ENCODE measurements at places on chromosomes 6 and 20.

- peak; percentile 28 for DNase-seq
These were observed 20.0 kb downstream of the PNLDC1 start for GRCh38 chr6:159819932-159820640.

DNA sequence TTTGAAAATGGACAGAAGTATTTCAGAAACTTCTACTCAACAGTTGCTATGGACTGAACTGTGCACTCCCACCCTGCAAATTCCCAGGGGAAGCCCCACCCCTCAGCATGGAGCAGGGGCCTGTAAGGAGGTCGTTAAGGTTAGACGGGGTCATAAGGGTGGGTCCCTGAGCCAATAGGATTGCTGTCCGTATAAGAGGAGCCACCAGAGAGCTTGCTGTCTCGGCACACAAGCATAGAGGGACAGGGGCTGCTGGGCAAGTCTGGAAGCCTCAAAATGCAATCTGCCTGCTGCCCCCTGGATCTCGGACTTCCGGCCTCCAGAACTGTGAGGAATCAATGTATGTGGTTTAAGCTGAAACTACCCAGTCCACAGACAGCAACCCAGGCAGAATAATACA, 37.4 kb upstream of the AFDN start:
- no peak for DNase-seq

GRCh38 chr6:69487688-69488087, 309.1 kb downstream of the LMBRD1 start:
- no peak for DNase-seq

GRCh38 chr6:119197271-119197670, 118.8 kb upstream of the FAM184A start:
- no peak for DNase-seq

DNA sequence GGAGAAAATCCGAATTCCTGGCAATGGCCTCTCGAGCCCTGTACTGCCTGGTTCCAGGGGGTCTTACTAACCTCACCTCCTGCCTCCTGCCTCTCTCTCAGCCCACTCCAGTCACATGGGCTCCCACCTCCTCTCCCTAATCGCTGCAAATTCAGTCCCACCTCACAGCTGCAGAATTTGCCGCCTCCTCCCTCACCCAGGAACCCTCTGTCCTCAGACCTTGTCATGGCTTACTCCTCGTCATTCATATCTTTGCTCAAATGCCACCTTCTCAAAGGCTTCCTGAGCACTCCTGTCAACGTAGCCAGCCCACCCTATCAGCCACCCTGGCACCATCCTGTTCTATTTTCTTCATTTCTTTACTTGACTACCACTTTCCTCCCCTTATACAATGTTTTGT, 89.0 kb downstream of the SLC2A10 start:
- no peak for DNase-seq

DNA sequence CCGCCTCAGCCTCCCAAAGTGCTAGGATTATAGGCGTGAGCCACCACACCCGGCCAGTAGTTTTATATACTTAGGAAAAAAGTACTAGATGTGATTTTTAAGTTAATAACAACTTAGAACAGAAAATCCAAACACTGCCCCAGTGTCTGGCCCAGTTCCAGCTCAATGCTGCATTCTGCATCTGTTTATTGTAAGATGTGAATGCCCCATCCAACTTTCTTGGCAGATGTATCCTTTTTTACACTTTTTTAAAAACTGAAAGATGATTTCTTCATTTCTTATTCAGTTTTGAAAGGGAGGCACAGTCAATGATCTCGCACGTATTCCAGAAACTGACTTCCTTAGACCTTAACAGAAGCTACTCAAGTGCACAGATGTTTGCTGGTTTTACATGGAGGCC, 85.6 kb upstream of the SRSF6 start:
- DNase-seq = peak; percentile 82

- no peak for DNase-seq
These were observed 6.0 kb downstream of the HLA-DMA start for GRCh38 chr6:32946893-32947292.

- peak; percentile 86 for DNase-seq
These were observed 1.5 kb upstream of the HMGN4 start for GRCh38 chr6:26536571-26537159.

DNA sequence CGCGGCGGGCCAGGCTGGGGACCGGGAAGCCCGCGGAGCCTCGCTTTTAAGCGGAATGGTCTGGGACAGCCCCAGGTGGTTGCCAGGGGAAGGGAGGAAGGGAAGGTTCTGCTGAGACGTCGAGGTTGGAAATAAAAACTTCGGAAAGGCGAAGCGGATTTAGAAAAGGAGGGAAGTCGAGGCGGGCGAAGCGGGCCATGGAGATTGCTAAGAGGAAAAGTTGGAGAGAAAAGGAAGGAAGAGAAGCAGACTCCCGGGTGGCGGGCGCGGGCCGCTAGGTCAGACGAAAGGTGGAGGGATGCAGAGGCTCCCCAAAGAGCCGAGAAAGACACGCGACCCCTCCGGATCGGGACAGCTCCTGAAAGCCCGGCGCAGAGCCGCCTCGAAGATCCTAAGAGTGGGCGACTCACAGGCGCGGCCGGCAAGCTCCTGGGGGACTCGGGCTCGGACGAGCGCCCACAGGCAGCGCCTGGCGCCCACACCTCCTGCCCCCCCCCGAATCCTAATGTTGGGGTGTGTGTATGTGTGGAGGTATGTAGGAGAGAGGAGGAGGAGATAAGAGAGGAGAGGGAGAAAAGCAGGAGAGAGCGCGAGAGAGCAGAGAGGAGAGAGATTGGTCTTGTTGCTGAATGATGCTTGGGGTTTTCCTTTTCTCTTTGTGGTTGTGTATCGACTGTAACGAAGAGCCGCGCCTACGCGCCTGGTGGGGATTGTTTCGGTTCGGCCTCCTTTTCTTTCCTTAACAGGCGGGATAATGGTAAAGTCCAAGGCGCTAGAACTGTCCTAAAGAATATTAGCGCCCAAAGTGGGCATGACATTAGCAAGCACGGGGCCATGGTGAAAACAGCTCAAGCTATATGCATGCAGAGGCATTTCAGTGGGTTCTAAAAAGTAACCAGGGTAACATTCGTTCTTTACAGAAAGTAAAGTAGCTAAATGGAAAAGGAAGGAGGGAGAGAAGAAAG, 1.5 kb downstream of the TFAP2B start:
- no peak for DNase-seq

- DNase-seq = no peak
These were observed 38.0 kb downstream of the CDKAL1 start for GRCh38 chr6:20572288-20572687.

DNA sequence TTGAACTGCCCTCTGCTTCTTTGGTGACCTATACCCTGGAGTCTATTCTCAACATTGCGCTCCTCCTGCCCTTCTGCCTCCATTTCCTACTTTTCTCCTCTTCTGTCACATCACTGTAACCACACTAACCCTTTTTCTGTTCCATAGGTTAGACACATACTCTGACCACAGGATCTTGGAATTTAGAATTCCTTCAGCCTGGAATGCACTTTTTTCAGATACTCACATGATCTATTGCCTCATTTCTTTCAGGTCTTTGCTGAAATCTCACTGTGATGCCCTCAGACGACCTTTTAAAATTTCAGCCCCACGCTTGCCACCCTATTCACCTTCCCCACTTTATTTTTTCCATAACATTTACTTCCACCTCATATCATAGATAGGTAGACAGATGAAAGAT, 5.1 kb downstream of the VNN1 start:
- no peak for DNase-seq
